ENCODE measurements at places on chromosomes 2 and 18.

DNA sequence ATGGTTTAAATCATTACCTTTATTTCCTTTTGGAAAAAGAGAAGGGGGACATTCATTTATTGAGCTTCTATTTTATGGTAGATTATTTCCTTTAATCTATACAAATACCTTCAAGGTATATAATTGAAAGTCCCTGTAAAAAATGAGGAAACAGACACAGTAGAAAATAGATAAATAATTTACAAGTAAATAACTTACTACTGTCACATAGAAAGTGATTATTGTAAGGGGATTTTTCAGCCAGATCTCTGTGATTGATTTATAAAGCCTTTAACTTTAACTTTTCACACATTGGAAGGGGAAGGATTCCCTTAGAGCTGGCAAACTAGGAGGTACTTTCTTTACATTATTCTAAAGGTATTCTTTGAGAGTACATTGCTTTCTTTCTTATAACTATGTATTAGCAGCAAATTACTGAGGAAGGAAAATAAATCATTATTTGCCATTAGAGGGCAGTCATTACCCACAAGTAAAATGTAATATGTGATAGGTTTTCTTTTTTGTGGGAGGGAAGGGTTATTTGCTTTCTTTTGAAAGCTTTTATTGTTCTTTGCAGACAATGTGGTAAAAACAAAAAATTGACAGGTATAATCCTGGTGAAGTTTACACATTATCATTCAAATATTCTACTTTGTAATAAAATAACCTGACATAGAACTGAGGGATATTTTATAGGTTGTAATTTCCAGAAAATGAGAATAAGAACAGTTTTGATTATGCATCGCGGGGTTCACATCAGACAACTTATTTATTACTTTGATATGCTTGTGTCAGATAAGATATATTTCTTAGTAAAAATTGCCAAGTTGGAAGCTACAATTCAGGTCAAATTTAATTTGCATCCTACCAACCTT is 24.8 kb upstream of the RPE start:
- peak; percentile 11 for DNase-seq

DNA sequence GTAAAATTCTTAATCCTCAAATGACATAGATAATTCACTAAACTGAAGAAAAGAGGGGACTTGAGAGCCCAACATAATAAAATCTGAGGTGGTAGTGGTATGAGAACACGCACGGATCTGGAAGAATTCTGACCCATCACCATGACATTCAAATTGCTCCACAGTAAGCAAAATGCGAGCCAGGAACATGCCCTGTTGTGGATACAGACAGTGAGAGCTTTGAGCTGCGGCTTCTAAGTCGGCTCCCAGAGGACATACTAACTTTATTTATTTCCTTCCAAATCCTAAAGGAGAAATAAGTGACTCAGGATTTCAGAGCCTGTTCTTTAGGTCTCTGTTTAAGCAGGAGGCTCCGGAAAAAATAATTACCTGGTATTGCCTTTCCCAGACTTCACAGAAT is 143.4 kb upstream of the SMAD7 start:
- DNase-seq: no peak

GRCh38 chr2:72917138-72917876 is at the start of gene EMX1:
Gene EMX1, plus strand, starts transcription at chr2:72917519. Its CDS starts 334 bp downstream, at chr2:72917853.
- peak; percentile 99 for DNase-seq

- DNase-seq: no peak
Observed at GRCh38 chr18:77520767-77521166, 271.1 kb downstream of the GALR1 start.

- DNase-seq: no peak
Observed at GRCh38 chr18:7447318-7448028, 119.6 kb upstream of the PTPRM start.

DNA sequence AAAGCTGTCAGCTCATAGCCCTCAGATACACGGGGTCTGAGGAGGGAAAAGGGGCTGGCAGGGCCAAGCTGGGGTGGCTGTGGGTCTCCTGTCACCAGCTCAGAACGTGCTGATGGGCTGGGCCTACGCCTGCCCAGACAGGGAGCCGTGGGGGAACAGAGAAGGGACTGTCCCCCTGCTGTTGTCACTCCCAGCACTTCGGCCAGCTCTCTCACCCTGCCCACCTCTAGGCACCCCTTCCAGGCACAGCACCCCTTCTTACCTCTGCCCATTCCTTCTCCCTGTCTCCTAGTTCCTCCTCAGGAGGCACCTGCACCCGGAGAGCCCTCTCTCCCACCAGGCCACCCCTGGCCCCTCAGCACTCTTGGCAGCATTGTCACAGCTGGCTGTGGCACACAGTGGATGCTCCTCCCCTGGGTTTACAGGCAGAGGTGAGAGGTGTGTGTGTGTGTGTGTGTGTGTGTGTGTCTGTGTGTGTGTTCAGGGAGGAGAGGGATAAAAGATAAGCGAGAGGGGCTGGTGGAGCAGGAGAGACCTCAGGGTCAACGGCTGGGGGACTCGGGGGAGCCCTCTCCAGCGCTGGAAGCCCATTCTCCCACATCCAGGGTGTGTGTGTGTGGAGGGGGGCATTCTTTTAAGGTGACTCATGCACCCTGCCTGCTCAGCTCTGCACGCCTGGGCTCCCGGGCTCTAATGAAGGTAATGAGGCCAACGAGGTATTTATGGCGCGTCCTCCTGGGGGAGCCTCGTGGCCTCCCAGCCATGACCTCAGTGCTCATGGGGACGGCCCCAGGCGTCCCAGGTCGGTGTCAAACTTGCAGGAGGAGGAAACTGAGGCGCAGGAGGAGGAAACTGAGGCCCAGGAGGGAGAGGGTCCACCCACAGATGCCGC is 66.1 kb upstream of the SMAD7 start:
- DNase-seq: peak; percentile 81

DNA sequence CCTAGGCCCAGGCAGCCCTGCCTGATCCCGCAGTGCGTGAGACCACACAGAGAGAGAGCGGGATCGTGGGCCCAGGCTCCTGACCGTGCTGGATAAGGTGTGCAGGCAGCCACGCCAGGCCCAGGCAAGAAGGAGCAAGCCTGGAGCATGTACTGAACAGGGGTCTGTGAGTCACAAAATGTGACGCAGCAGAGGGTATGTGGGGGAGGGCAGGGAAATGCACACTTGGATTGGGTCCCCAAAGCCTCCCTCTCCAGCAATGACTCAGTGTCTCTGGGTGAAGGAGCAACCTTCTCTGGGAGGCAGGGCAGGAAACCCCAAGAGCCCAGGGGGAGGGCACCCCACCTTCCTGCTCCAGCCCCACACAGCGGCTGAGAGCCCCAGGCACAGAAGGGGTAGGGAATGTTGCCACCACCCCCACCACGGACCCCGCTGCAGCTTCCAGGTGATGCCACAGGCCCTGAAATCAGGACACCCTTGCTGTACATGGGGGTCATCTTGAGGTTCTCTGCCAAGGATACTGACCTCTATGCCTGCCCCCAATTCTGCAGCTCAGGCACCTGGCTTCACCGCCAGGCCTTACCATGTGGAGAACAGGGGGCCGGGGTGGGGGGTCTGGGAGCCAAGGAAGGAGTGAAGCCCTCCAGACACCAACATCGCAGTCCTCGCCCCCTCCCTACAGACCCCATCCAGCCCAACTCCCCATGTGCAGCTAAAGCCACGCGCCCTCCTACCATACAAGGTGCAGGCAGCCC is 1.3 kb upstream of the GPC1 start:
- no peak for DNase-seq

GRCh38 chr2:97703741-97704140 is 9.6 kb upstream of the ZAP70 start:
- DNase-seq: no peak

DNA sequence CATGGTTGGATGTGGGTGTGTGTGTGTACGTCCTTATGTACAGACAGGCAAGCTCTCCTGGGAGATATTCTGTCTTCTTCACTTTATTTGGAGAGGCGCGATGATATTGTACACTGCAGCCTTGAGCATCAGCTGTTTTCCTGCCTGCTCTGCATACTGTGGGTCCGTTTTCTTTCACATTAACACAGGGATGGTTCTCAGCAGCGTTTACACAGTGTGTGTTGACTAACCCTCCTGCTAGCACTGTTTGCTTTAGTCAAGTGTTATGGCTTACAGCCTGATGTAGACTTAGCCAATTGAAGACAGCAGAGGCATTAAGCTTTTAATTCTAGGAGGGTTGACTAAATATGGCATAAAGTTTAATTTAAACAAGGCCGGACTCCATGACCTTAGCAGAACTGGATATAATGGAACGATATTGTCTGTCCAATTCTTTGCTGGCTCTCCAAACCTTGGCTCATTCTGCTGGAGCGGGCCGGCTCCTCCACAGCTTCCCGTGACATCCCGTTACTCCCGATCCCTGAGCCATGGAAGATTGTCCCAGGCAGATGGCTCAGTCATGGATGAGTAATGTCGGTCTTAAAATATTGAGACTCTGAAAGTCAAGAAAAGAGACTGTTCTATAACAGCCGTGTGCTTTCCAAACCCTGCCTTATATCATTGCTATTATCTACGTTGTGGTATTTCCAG is 134.7 kb downstream of the TPGS2 start:
- DNase-seq: no peak

DNA sequence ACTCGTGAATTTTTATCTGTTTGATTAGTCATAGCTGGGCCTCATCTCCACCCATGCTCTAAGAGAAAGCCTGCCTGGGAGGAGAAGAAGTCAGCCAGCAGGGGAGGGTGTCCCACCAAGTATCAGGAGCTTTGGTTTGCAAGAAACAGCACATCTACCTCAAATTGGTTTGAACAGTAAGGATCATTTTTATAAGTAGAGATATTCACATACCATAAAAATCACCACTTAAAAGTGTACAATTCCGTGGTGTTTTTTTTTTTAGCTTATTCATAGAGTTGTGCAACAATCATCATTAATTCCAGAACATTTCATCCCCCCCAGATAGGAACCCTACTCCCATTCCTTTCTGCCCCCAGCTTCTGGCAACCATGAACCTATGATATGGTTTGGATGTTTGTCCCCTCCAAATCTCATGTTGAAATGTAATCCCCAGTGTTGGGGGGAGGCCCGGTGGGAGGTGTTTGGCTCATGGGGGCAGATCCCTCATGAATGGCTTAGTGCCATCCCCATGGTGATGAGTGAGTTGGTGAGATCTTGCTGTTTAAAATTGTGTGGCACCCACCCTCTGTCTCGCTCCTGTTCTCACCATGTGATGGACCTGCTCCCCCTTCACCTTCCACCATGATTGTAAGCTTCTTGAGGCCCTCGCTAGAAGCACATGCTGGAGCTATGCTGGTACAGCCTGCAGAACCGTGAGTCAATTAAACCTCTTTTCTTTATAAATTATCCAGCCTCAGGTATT is 36.2 kb upstream of the HS6ST1 start:
- no peak for DNase-seq

- no peak for DNase-seq
Observed at GRCh38 chr2:96320326-96320725, 4.8 kb upstream of the ITPRIPL1 start.

DNA sequence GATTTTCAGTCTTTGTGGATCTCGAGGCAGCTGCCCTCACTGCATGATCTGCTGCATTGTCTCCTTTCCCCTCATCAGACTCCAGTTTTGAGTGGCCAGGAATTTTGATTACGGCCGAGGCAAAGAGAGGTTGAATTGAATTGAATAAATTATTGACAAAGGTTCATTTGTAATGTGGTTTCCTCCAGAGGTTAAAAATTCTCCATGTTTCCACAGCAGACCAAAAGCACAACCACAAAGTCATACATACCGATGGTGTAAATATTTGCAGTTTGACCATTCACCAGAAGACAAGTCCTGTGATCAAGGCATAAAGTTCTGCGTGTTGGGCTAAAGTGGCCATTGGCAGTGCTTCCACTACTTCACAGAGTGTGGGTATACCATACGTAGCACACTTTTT is 343.8 kb upstream of the MYT1L start:
- no peak for DNase-seq

DNA sequence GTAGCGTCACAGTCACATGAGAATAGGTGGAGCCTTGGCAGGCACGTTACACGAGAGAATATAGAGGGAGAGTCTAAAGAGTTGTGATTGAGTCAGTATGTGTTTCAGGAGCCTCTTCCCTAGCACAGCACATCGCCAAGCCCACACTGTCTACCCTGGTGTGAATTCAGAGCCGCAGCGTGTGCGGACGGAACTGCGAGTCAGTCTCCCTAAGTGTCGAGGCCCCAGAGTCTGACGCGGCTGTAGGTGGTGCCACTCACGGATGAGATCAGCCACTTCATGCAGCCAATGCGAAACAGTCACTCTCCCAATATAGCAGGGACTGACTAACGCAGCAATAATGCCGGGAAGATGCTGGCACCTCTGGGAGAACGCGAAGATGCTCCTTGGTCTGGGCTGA is 587.3 kb upstream of the ID2 start:
- no peak for DNase-seq

DNA sequence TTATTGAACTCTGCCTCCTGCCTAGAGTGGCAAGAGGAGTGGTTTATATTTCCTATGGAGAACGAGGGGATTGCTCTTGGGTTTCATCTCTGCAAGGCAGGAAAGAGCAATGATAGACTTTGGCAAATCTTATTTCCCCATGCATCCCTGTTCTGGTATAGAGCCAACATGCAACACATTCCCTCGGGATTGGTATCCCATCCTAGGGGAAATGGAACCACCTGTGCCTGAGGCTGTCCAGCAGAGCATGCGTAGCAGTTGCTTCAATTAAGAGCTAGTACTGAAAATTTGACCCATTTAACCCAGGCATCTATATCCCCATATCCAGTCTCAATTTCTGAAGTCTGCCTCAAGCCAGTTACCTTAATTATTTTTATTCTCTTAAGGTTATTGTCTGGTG is 205.3 kb downstream of the KCNS3 start:
- DNase-seq: no peak

- no peak for DNase-seq
Observed at GRCh38 chr2:96700086-96700485, 39.8 kb downstream of the LMAN2L start.

- no peak for DNase-seq
Observed at GRCh38 chr2:161344692-161345091, 36.5 kb downstream of the PSMD14 start.

DNA sequence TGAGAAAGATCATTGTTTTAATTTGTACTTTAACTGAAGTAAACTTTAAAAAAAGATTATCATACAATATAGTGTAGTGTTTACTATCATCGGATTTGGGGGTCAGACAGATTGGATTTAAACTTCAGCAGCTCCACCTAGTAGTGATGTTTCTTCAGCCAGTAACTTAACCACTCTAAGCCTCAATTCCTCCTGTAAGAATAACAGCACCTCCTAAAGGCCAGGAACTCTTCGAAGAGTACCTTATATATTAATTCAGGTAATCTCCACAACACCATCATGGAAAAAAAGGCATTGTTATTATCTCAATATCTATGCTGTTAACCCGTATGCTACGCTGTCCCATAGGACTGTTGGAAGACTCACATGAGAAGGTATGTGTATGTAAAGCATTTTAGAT is 69.0 kb upstream of the DLGAP1 start:
- DNase-seq: peak; percentile 12

- DNase-seq: no peak
Observed at GRCh38 chr18:7467708-7468466, 99.2 kb upstream of the PTPRM start.

- DNase-seq: peak; percentile 40
Observed at GRCh38 chr2:216635171-216635570, 2.0 kb downstream of the IGFBP2 start.

GRCh38 chr2:88603146-88603545 is 24.1 kb downstream of the EIF2AK3 start:
- DNase-seq: no peak

Measured in H7 (cell line).